Nucleus accumbens (tissue), 56 donors: ENCODE measurements at places on chromosomes 6 and 20.

- DNase-seq, result no peak
These were observed 55.0 kb downstream of the KIF13A start for GRCh38 chr6:17932330-17932852.

DNA sequence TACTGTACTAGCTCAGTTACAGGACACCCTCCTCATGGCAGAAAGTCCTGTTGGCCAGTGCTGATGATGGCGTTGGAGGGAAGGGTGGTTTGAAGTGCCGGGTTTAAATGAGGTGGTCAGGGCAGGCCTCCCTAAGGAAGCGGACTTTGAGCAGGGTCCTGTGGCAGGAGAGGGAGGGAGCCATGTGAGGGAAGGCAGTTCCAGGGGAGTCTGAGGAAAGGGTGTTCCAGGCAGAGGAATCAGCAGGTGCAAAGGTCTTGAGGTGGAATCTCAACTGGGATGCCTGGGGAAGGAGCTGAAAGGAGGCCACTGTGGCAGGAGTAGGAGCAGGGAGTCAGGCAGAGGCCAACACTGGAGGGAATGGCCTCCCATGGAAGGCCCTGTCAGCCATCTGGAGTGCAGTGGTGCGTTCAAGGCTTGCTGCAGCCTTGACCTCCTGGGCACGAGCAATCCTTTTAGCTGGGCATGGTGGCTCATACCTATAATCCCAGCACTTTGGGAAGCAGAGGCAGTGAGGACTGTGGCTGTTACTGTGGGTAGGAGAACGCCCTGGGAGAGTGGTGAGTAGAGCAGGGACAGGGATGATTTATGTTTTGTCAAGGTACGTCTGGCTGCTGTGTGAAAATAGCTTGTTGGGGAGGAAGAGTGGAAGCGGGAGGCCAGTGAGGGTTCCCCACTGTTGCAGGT is 26.2 kb downstream of the VSTM2L start:
- no peak for DNase-seq

DNA sequence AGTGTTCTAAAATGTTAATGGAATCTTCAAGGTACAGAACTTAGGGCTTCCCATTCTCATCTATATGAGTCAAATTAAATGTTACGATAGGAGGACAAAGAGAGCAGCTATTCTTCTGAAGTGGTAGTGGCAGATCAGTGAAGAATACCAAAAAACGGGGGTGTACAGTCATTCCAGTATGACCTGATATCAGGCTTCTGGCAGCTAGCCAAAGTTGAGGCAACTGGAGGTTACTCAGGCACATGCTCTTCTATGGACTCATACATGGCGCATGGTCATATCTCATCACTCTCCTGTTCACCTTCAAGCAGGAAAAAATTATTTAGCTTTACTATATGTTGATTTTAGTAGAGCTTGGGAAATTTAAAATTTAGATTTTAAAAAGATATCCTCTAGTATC is 1608.8 kb downstream of the GRIK2 start:
- no peak for DNase-seq

DNA sequence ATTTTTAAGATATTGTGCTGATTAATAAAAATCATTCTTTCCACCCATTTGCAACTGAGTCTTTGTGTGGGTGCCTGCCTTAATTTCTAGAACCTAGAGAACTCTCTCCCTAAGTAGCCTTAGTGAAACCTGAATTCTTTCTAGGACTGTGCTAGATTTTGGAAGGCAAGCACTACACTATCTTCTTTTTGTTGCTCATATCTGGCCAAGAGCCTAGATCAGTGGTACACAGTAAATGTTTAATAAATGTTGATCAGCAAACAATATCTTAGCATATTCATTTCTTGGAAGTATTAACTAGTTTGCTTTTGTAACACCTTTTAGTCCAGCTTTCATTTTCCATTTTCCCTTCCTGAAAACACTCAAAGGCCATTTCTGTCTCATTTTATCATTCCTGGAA is 108.5 kb upstream of the CARMIL1 start:
- no peak for DNase-seq

DNA sequence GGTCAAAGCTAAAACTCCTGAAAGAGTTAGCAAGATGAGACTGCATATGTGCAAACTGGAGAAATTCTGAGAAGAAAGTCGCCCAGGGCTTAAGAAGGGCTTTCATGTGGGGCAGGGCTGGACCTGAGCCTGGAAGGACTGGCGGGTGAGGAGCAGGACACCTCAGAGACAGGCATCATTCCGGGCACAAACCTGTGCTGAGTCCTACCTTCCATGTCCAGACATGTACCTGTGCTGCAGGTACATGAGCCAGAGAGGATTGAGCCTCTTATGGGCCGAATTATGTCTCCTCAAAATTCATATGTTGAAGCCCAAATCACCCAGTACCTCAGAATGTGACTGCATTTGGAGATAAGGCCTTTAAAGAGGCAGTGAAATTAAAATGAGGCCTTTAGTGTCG is 171.0 kb downstream of the QRSL1 start:
- DNase-seq, result no peak

DNA sequence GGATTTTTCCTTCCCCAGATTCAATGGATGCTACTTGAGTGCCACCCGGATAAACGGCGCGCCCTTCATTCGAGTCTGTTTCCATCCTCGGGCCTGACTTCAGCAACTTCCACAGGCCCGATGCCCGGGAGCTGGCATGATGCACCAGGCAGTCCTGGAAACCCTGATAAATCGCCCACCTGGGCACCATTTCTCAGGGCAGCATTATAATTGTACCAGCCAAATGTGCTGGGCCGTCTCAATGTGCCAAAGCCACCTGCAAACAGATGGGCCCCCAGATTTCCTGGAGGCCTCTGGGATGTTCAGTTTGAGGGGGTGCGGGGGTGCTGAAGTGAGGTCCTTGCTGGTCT is 65.8 kb downstream of the NOL4L start:
- DNase-seq, result no peak
